Coronary artery (tissue), 2 donors: ENCODE measurements at places on chromosomes 11 and 22.

GRCh38 chr11:33160136-33160535, 1.1 kb downstream of the CSTF3 start:
- DNase-seq: no peak

GRCh38 chr11:1877211-1878136, 14.2 kb downstream of the PRR33 start:
- peak; percentile 77 for DNase-seq

GRCh38 chr11:116859175-116859574, 21.8 kb upstream of the APOA1 start:
- no peak for DNase-seq

- no peak for DNase-seq
Measured at GRCh38 chr11:285021-285893, 3.7 kb upstream of the PGGHG start.

DNA sequence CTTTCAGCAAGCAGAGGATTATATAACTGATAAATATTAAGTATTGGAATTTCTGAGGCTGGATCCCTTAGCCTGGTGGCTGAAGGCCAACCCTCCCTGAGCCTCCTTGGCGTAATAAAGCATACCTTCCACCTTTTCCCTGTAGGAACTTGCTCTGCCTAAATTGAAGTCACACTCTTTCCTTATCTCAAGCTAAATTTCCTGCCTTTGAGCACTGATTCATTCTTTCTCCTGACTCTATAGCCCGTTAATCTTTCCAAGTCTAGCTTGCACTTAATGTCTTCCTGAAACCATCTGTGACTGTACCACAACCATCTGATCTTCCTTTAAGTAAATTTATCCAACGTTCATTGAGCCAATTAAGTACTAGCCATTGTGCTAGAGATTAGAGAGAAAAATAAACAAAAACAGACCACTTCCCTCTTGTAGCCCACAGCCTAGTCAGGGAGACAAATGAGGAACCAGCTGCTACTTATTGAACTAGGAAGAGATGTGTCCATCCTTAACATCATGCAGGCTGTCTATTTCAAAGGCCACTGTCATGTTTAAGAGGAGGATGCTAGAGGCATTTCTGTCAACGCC, 62.9 kb downstream of the GRK3 start:
- no peak for DNase-seq

DNA sequence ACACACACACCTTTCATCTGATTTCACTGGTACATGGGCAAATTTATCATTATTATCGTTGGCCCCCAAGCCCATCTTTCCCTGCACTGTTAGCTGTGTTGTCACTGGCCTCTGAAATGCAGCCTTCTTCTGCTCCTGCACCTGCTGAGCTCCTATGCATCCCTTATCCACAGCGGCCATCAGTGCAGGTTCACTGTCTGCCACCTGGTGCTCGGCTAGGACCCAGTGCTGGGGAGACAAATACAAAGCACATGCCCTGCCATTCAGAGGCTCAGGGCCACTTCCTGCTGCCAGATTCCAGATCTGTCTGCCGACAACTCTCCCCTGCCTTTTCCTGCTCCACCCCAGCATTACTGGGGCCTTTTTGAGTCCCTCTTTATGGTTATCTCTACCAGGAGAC, 1205.4 kb downstream of the TBC1D22A start:
- DNase-seq: no peak

GRCh38 chr11:130121445-130121978, 38.1 kb upstream of the ST14 start:
- DNase-seq: no peak

GRCh38 chr11:47216121-47216798, 1.5 kb downstream of the DDB2 start:
- peak; percentile 85 for DNase-seq

GRCh38 chr11:86940122-86940777, 14.9 kb downstream of the FZD4 start:
- DNase-seq: no peak

- DNase-seq: no peak
Measured at GRCh38 chr11:20397281-20397680, 9.8 kb downstream of the PRMT3 start.

GRCh38 chr22:26450453-26451185, 21.6 kb downstream of the ASPHD2 start:
- no peak for DNase-seq

DNA sequence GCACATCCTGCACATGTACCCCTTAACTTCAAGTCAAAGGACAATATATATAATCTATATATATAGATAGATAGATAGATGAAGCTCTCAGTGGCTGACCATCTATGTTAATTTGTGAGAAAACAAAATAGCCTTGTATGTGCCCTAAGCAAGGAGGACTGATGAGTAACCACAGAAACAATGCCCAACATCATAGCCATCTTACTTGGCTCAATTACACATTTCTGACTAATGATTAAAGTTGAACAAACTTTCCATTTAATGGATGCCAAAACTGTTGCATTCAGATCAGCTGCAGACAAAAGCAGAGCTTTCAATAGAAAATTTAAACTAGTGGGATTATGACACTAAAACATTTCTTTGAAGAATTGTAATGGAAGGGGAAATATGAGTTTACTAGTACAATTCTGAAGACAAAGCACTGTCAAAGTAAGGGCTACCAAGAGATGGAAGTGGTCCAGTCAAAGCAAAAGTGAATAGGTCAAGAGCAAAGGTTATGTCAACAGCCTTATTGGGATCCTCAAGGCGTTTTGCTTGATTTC, 1188.2 kb upstream of the RAG2 start:
- no peak for DNase-seq

- no peak for DNase-seq
Measured at GRCh38 chr11:76193219-76193618, 13.1 kb downstream of the WNT11 start.
